ENCODE measurements at places on chromosomes 11 and 22. TPM values are rescaled to one million over a fixed set of nuclear protein-coding genes. Genes with fewer than 3 reads are reported as not detected.
A peak's percentile ranks its signal among the peaks of the same experiment; 100 is the strongest.

DNA sequence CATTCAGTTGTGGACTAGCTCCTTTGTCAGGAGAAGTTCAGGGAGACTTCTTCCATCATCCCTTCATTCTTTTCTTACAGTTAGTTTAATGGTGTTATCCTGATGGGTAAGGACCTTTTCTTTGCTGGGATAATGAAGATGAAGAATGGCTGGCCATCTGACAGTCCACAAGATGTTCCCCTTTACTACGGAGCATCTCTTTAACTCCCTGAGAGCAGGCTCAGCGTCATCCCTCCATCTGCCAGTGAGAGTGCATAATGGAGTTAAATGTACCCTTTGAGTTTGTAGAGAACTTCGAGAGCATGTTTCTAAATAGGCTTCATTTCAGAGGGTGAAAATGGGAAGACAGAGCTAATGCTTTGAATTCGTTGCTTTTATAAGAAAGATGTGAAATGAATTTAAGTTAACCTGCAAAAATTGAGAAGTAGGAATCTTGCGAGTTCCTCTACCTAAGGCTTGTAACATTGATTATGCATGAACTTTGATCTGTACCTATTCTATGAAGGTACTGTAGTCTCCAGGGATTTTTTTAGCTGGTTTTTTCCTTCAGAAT lies 1.7 kb downstream of the EP300 start:
- DNase-seq: no peak

GRCh38 chr22:32800158-32800882 lies 1.2 kb upstream of the TIMP3 start:
- peak; percentile 49 for DNase-seq

The MUC6 gene
- 0.01 TPM for polyA plus RNA-seq

- DNase-seq: no peak
Observed at GRCh38 chr11:30861064-30861463, 274.9 kb upstream of the MPPED2 start.

DNA sequence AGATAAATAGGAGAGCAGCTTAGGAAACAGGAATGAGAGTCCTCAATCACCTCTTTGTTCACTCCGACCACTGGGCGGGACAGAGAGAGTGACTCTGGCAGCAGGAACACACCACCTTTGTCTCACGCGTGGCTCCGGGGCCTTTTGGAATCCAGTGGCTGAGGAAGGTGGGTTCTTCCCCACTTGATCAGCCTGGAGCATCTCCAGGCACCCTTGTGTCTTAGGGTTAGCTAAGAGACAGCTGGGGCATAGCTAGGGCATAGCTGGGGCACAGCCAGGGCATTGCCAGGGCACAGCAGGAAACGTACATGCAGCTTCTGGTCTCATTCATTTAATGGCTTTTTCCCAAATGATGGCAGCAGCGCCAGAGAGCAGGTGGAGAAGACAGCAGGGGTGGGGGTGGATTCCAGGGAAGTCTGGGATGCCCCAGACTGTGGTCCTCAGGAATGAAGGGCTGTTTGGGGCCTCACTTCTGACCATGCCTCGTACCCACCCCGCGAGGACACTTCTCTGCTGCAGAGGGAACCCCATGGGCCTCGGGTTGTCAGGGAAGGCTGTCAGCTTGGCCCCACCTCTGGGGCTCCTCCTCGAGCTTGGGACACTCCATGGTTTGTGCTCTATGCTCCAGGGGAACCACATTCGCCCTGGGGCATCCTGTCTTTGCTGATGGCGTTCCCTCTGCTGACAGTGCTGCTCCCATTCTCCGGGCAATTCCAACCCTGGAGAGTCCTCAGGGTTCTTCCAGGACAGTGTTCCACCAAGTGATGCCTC lies 30.4 kb upstream of the SHANK2 start:
- no peak for DNase-seq
